ENCODE measurements at places on chromosomes 1 and 21.
A peak's percentile ranks its signal among the peaks of the same experiment; 100 is the strongest.

DNA sequence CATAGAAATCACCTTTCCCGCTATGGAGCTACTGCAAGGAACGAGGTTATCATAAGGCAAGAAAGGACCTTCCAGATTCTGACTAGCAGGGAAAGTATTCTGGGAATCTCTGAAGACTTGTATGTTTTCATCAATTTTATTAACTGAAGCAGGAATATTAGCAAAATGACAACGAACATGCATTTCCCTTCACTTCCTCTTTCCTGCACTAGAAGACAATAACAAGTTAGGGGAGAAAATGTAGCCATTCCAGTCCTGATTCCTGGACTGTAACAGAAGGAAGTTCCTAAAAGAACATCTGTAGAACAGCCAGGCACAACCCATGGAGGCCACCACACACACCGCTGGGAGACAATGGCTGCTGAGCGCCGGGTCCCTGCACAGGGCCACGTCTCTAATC lies 106.8 kb downstream of the RAVER2 start:
- DNase-seq, result no peak

DNA sequence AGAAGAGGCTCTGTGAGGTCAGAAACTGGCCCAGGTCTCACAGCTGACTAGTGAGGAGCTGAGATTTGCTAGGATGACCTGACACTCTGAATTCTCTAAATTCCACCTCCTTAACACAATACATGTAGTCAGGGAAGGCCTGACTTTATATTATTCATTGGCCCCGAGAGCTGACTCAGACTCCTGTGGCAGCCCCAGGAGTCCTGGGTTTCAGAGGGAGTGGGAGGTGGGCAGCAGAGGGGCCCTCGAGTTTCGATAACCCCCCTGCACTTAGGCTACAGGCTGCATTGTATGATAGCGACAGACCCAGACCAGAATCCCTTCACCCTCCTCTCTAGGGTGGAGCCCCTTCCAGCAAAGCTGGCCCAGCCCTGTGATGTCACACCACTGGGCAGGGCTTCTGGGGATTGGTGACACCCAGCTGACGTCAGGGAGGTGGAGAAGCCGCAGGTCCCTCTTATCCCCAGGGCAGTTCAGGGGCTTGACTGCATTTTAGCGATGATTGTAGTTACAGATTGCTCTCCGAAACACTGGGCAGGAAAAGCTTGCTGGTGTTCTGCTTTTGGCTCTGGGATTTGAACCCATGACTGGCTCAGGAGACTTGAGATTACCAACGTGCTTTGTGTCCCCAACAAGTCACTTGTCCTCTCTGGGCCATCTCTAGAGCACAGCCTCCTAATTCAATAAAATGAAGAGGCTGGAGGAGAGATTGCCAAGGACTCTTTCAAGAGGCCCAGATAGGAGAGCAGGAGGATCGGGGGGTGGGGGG lies 17.0 kb upstream of the GPR37L1 start:
- no peak for DNase-seq

GRCh38 chr1:213244664-213245091 lies 193.6 kb downstream of the RPS6KC1 start:
- peak; percentile 33 for DNase-seq

- DNase-seq, result peak; percentile 13
Observed at GRCh38 chr1:160127865-160128523, 12.4 kb downstream of the ATP1A2 start.

DNA sequence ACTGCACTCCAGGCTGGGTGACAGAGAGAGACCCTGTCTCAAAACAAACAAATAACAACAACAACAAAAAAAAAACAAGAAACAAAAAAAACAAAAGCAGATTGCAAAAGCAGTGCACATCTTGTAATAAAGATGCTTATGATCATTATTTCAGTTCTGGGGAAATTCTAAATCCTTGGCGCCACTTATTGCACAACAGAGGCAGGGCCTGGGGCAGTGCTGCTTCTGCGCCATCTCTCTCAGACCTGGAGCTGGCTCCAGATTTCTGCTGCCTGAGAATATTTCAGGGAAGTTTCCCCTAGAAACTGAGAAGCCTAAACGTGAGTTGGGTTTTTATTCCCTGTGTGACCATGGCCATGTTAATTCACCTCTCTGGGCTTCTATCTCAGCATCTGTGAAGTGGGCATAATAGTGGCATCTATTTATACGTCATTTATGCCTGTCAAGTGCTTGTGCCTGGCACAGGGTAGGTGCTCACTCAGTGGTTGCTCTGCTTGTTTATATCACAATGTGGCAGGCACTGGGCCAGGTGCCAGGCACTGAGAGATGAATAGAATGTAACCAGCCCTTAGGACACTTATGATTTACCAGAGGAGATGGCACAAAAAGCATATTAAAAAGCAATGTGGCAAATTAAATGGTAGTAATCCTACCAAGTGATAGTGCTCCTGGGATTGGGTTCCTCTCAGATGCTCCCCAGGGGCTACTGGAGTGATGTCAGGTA lies 67.9 kb downstream of the MDM4 start:
- no peak for DNase-seq

GRCh38 chr1:34645109-34645688 lies 109.6 kb upstream of the GJB5 start:
- DNase-seq, result no peak

- no peak for DNase-seq
Observed at GRCh38 chr1:8554956-8555534, 237.1 kb downstream of the SLC45A1 start.

- peak; percentile 84 for DNase-seq
Observed at GRCh38 chr1:206633708-206634121, 1.6 kb upstream of the DYRK3 start.

DNA sequence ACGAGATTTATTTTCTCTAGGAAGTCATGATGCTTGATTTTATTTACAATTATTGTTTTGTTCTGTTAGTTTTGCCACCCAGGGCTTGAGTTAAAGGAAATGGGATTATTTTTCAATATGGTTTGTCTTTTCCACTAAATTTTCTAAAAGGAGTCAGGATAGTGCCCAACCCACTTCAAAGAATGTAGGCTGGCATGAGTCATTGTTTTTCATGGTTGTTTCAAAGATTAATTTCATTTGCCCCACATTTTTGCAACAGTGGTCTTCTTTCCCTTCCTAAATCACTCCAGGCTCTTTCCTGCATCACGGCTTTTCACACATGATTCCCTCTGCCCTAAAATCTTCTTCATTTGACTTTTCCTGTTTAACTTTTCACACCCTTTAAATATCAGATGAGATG lies 2.5 kb downstream of the SLAMF6 start:
- no peak for DNase-seq

DNA sequence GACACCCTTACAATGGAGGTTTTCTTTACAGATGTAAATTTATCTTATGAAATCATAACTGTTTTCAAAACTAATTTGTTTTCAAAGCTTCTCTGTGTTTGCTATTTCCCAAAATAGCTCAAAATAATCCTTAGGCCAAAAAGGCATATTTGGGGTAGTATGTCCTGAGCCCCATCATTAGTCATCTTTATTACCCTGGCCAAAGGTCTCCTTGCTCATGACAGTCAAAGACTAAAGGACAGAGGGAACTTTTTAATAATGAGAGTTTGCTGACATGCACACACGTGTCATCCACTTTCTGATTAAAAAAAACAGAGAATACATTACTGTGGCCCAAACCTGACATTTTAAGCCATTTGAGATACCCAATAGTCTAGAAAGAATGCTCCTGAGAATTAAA lies 221.9 kb upstream of the DUSP10 start:
- no peak for DNase-seq

- no peak for DNase-seq
Observed at GRCh38 chr1:226964068-226964425, 24.0 kb downstream of the COQ8A start.

- DNase-seq, result no peak
Observed at GRCh38 chr1:155951753-155952504, 10.5 kb downstream of the RXFP4 start.

- peak; percentile 95 for DNase-seq
Observed at GRCh38 chr1:23562137-23562876, 3.0 kb upstream of the ID3 start.

DNA sequence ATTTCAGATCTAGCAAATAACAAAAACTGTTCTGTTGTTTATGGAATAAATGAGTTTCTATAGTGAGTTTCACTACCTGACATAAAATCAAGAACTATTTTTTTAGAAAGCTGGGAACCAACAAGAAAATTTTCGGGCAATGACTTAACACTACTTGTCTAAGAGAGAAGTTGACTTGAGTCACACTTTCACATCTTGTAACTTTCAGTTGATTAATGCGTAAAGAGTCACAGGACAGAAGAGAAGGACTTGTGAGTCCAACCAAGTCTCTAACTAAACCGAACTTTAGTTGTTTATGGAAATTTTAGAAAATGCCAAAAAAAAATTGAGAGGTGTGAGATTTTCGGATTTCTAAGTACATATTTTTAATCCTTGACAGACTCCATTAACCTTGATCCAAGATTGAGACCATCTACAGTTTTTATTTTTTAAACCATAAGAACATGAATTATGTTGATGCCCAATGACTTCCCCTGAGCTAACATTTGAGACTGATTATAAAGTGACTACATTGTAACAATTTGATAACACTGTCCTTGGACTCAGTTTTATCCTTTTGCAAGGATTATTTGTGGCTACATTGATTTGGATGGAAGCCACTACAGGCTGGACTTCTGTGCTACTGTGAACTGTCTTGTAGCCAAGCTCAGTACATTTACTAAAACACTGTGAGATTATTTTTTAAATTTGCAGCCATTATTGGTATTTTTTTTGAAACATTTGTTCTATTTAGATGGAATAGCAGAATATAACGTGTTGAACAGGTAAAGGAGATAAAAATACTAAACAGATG lies 284.0 kb downstream of the PTPRC start:
- DNase-seq, result no peak

- DNase-seq, result no peak
Observed at GRCh38 chr1:51799372-51799771, 79.2 kb downstream of the NRDC start.

DNA sequence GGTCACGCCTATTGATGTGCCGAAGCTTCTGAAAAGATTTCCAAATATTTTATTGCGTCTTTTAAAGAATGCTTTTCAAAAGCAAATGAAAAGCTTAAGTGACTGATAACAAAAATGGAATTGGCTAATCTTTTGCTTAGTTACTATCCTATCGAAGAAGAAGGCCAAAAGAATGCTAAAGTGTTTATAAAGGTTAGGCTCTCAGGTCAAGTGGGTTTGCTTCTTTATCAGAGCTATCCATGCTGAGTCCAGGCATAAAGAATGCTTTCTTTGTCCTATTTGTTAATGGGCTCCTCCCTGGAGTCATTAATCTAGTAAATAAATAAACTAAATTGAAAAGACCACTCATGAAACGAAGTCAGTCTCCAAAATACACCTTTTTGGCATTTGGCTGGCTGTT lies 133.4 kb upstream of the LYPLAL1 start:
- DNase-seq, result no peak

- DNase-seq, result no peak
Observed at GRCh38 chr1:117174851-117175250, 35.9 kb downstream of the VTCN1 start.

- no peak for DNase-seq
Observed at GRCh38 chr1:28135371-28136168, 40.9 kb downstream of the PTAFR start.

- no peak for DNase-seq
Observed at GRCh38 chr1:165344736-165345135, 11.8 kb downstream of the LMX1A start.
